ENCODE measurements at places on chromosomes 1 and 21. TPM values are rescaled to one million over a fixed set of nuclear protein-coding genes. Genes with fewer than 3 reads are reported as not detected.

- DNase-seq, result peak; percentile 16
Measured at GRCh38 chr1:240004086-240004749, 87.5 kb upstream of the FMN2 start.

DNA sequence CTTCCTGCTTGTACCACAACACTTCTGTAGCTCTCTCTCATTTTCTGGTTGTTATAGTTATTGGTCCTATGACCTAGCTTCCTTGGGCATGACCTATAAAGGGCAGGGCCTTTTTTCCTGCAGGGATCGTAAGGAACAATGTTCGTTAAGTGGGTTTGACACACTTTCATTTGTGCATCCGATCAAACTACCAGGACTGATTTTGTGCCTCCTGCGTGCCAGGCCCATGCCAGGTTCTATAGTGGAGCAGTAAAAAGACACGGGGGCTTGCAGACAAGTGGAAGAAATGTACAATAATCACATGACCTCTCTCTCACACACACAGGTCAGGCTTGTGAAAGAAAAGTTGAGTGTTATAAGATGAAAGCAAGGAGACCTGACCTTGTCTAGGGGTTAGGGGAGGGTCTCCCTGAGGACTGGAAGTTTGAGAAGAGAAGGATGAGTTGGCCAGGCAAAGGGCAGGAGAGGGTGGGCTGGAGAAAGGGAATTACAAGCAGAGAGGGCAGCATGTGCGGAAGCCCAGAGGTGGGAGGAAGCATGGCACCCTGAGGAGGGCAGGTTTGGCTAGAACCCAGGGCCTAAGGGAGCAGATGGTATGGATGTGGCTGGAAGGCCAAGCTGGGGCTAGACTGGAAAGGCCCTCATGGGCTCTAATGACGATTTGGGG, 145.4 kb downstream of the GRIK3 start:
- DNase-seq, result no peak

GRCh38 chr1:180926164-180926981, 13.7 kb downstream of the KIAA1614 start:
- DNase-seq, result peak; percentile 43

DNA sequence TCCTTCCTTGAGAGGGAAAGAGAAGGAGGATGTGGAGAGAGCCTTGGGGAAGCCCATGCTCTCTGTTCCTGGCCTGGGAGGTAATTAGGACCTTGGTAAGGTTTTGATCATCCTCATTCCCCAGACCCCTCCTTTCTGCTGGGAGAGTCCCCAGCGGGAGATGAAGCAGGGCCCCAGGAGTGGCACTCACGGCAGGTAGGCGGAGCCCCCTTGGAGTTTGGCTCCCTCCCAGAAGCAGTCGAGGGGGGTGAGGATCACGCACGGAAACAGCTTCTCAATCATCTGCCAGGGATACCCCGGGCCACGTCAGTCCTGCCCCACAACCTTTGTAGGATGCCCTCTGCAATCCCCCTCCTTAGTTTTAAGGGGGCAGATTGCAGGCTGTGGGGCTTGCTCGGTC, 11.5 kb downstream of the PTCH2 start:
- no peak for DNase-seq

- no peak for DNase-seq
Measured at GRCh38 chr1:81505831-81506230, 294.9 kb upstream of the ADGRL2 start.

- DNase-seq, result no peak
Measured at GRCh38 chr1:177448036-177448615, 277.4 kb downstream of the BRINP2 start.

DNA sequence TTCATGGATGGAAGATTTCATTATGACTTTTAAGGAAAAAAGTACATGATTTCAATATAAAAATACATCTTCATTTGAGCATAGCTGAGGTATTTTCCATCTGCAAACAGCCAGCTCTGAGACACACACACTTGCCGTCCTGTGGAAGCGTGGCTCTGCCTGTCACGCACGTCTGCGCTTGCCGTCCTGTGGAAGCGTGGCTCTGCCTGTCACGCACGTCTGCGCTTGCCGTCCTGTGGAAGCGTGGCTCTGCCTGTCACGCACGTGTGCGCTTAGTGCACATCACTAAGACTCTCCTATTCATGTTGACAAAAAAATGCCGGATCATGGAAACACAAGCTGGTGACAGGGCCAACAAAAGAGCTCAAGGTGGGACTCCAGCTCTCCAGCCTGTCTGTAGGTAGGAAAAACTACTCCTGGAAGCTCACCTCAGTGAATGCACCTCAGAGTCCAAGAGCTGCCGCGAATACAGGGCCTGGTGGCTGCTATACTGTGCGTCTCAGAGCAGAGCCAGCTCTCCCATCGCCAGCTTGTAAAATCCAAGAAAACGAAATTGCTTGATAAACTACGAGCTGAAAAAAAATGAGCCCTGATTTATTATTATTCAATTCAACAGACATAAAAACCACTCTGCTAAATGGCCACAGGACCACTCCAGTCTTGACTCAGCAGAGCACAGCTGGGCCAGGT, 69.3 kb downstream of the SLC37A1 start:
- no peak for DNase-seq

- no peak for DNase-seq
Measured at GRCh38 chr1:56378341-56379070, 200.9 kb downstream of the PLPP3 start.

GRCh38 chr1:202807926-202808757, at the start of gene KDM5B:
KDM5B (minus strand) TSS chr1:202808421; CDS start chr1:202808305, 116 bp downstream.
- DNase-seq, result peak; percentile 78

- DNase-seq, result peak; percentile 58
Measured at GRCh38 chr1:25204797-25205480, 27.4 kb downstream of the SYF2 start.

- no peak for DNase-seq
Measured at GRCh38 chr1:1136547-1137230, 20.8 kb upstream of the C1orf159 start.

DNA sequence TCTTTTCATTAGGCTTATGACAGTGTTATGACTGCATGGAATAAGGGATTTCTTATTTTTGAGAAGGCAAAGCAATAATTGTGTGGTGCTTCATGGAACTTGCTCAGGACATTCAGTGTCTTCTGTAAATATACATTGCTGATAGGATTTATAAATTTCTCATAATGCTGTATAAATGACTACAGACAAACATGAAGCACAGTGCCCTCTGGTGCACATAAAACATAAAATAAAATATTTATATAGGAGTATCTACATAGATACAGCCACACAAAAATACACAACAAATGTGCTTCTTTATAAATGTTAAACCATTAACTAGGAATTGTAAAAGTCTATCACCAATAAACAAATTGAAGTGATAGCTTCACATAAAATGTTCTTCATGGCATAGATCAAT, 24.1 kb downstream of the BRINP3 start:
- peak; percentile 5 for DNase-seq

GRCh38 chr1:6174621-6175410, 5.3 kb downstream of the CHD5 start:
- no peak for DNase-seq

- no peak for DNase-seq
Measured at GRCh38 chr1:86419277-86419903, 4.6 kb upstream of the CLCA2 start.

DNA sequence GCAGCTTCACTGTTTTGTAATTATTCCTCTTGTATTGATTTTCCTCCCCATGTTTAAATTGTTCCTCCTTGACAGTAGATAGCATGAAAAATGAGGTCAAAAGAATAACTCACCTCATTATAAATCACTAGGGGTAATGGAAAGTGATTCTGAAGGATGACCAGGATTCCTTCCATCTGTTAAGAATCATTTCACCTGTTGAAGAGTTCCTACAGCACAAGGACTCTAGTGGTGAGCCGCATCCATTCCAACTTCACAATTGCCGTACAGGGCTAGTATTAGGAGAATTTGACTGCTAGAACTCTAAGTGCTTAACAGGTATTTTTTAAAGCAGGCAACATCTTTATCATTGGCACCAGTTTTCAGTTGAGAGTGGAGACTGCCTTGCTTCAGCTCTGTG, 13.7 kb downstream of the PPP1R12B start:
- DNase-seq, result no peak

DNA sequence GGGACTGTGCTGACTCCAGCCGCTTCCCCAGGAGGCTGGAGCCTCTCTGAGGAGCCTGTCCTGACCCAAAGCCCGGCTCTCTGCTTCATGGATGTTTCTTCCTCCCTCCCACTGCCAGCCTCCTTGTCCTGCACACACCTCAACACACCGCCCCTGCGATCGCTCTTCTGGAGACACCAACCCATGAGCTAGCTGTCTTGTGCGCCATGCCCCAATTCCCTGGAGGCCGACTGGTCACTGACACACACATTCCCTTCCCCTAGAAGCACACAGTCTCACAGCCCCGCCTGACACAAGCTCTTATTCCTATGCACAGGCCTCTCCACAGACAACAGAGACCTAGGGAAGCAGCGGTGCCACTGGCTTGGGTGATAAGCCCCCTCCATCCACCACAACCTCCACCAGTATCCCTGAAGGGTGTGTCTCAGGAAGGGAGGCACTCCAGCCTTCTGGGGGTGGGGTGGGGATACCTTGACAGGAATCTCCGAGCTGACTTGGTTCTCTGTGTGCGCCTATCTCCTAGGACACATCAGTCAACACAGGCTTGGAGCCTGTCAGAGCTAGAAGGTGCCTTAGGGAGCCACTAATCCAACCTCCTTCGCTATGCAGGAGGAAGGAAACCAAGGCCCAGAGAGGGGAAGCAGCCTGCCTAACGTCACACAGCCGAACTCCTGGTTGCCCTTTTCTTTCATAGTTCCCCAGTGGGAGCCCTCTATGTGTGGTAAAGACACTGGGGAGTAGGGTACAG, 31.1 kb downstream of the AHDC1 start:
- no peak for DNase-seq

DNA sequence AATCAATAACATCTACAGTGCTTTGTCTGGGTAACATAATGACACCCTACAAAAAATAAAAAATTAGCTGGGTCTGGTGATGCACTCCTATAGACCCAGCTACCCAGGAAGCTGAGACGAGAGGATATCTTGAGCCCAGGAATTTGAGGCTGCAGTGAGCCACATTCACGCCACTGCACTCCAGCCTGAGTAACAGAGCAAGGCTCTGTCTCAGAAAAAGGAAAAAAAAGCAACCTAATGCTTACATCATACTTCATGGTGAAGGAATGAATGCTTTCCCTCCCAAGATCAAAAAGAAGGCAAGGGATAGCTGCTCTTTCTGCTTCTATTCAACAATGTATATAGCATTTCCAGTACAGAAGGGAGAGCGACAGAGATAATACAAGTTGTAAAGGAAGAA, 24.2 kb upstream of the CTTNBP2NL start:
- peak; percentile 40 for DNase-seq

GRCh38 chr1:116834595-116834994, 75.1 kb upstream of the PTGFRN start:
- no peak for DNase-seq

DNA sequence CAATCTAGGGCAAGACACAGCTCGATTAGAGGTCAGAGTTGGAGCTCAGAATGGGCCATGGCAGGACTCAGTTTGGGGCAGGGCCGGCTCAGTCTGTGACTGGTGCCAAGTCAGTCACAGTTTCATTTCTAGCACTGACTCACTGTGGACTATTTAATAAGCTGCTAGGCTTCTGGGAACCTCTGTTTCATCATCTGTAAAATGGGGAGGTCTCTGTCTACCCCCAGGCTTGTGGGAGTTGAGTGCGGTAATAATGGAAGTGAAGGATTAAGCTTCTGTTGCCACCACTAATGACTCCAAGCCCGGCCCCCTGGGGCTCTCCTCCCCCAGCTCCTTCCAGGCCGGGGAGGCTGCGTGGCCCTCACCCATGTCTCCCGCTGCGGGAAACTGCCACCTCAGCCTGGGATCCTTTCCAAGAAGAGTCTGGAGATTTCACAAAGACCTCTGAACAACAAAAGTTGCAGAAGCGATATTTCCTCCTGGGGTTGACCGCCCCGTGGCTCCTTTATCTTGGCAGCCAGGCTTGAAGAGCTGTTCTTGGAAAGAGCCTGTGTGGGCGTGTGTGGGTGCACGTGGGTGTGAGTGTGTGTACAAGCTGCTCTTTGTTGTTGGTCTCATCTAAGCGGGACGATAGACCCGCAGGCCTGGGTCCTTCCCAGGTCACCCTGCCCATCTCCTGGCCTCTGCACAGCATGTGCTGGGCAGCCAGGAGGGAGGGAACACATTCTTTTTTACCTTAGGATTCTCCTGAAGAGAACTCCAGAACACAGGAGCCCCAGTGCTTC, 29.1 kb downstream of the KNCN start:
- peak; percentile 45 for DNase-seq

DNA sequence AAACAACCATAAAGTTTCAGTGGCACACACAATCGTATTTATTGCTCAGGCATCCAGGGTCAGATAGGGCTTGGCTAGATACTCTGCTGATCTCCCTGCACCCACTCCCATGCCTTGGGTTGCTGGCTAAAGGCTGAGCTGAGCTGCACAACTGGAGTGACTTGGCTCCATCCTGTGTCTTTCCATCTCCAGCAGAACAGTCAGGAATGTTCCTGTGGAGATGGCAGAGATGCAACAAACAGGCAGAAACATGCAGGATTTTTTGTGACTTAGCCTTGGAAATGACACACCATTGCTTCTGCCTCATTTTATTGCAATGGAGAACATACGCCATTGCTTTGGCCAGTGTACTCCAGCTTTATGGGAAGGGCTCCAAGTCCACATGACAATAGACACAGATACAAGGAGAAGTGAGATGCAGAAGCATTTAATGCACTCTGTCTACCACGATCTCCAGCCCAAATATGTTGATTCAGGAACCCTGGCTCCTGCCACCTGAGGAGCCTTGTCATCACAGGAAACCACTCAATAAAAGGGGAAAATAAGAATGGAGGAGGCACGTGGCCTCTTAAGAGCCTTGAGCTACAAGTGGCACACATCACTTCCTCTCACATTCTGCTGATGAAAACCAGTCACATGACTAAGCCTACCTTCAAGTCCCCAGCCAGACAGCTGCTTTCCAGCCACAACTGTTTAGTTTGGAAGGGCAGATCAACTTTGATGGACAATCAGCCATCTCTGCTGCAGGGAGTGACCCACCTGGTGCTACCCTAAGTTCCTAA, 10.1 kb upstream of the GUCA2B start:
- no peak for DNase-seq

DNA sequence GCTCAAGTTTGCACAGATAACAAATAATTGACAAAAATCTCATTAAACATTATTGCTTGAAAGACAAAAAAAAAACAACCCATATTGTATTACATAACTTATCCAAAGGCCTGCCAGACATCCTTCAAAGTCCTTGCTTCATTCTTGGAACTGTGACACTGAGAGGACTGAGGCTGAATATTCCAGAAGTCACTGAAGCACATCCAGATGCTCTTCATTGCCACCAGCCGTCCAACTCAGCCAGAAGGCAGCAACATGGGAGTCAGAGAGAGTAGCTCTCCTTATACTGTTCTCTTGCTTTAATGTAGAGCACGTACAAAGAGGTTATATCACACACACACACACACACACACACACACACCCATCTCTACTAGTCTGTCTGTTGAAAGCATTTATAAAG, 755.0 kb downstream of the LTN1 start:
- no peak for DNase-seq

Gene CLIC4
- total RNA-seq, result 392 TPM

Gene LCE2C
- not detected for total RNA-seq

Gene GBP6
- total RNA-seq, result not detected

Gene NTNG1
- total RNA-seq, result 2.3 TPM

Gene FAM177B
- total RNA-seq, result not detected

Gene SYPL2
- total RNA-seq, result under 0.01 TPM

Gene ELAPOR1
- 0.28 TPM for total RNA-seq

Gene FMO3
- not detected for total RNA-seq

Gene HRNR
- total RNA-seq, result not detected

Gene CATSPERE
- 0.18 TPM for total RNA-seq

Gene ANGPTL1
- total RNA-seq, result not detected

Gene FABP3
- 5.6 TPM for total RNA-seq

Gene NEGR1
- total RNA-seq, result 13.1 TPM

Gene HSD3B1
- not detected for total RNA-seq

Gene APOBEC4
- not detected for total RNA-seq

Gene CENPF
- total RNA-seq, result 51.8 TPM

Gene APCS
- total RNA-seq, result not detected
